GM13976 (cell line): ENCODE measurements at places on chromosomes 5 and 9.

DNA sequence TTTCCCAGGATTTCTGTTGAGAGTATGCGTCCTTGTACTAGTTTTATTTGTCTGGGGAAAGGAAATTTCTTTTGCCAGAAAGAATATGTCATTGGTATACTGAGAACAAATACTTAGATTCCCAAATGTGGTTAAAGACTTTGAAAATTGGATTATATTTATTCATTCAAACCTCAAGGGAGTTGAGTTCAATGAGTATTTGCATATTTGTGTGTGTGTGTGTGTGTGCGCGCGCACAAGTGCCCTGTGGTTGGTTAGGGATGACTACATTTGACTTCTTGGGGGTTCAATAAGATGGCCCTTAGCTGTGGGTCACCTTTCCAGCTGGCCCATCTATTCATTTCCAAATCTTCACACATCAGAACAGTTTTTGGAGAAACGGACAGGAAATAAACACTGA, 4.9 kb downstream of the RXFP3 start:
- no peak for DNase-seq

- no peak for DNase-seq
These were observed 4.6 kb upstream of the CTNNA1 start for GRCh38 chr5:138748630-138749081.

- no peak for DNase-seq
These were observed 39.4 kb upstream of the RPL26L1 start for GRCh38 chr5:172919525-172920446.

- DNase-seq = no peak
These were observed 37.0 kb upstream of the OR2K2 start for GRCh38 chr9:111366978-111367377.

DNA sequence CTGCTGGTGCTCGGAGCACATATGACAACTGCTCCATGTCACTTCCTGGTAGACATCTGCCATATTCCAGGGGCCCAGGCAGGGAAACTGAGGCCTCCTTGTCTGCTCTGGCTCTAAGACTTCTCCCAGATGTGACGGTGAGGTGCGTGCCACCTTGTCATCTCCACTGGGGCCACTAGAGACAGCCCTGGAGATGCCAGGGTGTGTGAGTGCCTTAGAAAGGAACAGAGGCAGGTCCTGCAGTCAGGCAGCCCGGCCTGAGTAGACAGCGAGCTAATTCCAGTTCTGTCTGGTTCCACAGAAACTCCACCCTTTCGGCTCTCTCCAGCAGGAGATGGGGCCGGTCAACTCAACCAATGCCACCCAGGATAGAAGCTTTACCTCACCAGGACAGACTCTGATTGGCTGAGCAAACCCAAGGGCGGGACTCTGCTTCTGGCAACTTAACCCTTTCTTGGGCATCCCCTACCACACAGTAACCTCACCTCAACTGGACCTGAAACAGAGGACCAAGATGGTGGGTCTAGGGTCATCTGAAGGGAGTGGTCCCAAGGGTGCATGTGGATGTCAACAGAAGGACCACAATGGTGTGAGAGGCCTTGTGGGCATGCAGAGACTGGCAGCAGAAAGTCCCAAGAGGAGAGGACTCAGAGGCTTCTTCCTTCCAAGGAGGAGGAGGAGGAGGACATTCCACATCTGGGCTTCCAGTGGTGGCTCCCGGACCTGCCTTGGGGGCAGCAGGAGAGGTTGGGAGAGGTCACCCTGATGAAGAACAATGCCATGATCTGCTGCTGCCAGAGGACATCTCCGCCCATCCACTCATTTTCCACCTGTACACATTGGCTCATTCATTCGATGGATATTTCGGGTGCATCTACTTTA, 77.7 kb downstream of the RGS3 start:
- DNase-seq = no peak

DNA sequence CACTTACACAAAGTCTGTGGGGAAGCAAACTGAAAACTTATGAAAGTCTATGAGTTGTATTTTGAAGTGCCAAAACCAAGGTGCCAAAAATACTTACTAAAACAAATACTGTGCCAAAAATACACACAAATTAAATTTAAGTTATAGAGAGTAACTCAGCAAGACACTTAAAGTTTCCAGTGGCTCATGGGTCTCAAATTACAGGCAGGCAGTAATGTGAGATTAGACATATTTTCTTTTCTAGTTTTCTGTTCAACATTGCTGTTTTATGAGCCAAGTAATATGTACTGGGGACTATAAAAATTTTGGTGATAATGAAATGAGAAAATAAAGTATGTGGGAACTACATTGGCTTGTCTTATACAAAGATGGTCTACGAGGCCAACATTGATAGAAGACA, 172.2 kb upstream of the SNX2 start:
- DNase-seq = no peak

DNA sequence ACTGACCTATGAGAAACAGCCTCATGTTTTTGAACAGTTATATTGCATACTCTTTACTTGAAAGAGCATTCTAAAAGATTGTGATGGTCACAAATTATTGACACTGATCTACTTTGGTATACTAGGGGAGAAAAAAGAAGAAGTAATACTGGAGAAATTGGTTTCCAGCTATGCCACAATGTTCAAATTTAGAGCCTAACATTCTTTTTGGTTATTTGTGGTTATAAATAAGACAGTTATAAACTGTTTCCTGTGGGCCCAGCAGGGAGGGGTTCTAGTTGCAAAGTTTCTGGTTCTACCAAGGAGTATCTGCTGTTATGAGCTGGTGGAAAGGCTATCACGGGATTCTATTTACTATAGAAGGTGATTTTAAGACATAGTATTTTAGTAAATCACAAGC, 4.8 kb downstream of the CWC27 start:
- no peak for DNase-seq

DNA sequence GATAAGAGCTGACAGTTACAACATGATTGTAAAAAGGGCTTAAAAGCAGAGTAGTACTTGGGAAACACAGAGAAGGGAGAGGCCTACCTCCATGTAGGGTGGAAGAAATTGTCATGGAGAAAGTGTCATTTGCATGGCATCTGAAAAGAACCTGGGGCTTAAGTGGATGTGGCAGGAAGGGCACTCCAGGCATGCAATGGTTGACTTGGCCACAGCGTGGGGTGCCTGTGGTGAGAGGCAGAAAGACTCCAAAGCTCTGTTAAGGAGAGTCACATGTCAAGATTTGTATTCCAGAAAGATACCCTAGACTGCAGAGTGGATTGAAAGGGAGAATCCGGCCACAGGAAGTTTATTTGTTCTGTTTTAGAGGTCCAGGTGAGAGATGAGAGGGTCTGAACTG, 2.4 kb downstream of the POLR3G start:
- no peak for DNase-seq

DNA sequence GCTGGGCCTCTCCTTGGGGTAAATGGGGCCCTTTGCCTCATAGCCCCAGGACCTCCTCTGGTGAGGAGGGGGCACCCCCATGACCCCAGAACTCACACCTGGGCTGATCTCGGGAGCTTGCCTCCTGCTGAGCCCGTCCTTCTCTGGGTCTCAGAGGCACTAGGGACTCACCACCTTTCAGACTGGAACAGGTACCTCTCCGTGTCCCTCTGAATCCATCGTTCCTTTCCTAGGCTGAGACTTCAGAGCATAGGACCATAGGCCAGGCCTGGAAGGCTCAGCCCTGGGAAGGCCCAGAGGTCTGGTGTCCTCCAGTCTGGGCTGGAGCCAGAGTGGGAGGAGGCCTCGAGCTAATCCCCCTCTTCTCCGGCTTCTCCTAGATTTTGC, 97.9 kb downstream of the CACNA1B start:
- no peak for DNase-seq

DNA sequence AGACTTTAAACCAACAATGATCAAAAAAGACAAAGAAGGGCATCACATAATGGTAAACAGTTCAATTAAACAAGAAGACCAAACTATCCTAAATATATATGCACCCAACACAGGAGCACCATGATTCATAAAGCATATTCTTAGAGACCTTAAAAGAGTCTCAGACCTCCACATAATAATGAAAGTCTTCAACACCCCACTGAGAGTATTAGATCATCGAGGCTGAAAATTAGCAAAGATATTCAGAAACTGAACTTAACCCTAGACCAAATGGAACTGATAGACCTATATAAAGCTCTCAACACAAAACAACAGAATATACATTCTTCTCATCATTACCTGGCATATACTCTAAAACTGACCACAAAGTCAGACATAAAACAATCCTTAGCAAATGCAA, 11.7 kb upstream of the SPINK14 start:
- no peak for DNase-seq
